ENCODE measurements at places on chromosomes 6 and 20.

DNA sequence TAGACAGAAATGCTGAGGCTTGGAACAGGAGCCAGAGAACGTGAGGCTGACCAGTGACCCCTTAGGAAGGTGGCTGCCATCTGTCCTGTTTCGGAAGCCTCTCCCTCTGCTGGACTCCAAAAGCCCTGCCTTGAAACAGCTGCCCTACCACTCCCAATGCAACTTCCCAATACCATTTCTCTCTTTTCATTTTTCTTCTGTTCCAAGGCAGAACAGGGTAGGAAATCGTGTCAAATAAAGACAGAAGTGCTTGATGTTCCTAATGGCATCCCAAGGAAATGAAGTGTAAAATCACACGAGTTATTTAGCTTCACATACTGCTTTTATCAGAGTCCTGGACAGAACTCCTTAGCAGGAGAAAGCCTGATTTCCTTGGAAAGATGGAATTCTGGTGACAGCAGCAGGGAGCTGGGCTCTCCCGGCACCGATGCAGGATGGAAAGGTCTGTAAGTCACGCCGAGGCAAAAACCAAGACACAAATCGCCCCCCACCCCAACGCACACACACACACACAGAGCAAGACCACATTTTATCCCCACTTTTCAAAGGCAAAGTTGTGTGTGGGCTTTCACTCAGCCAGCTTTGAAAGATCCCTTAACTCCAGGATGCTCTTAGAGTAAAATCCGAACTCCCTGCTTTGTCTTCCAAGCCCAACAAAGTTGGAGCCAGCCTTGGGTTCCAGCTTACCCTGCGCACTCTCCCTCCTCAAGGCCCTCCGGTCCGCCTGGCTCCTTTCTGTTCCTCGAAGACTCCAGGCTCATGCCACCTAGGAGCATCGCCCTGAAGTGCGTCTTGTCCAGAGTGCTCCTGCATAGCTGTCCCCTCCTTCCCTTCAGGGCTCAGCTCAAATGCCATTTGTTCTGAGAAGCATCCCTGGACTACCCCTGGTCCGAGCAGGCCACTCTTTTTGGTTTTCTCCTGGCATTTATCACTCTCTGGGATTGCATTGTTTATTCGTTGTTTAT lies 11.6 kb upstream of the STX16 start:
- DNase-seq = no peak

- no peak for DNase-seq
Observed at GRCh38 chr20:11302436-11302835, 615.3 kb upstream of the BTBD3 start.

- no peak for DNase-seq
Observed at GRCh38 chr6:15573384-15573783, 89.4 kb downstream of the DTNBP1 start.

GRCh38 chr6:33665957-33666356 lies 44.8 kb downstream of the ITPR3 start:
- DNase-seq = no peak

DNA sequence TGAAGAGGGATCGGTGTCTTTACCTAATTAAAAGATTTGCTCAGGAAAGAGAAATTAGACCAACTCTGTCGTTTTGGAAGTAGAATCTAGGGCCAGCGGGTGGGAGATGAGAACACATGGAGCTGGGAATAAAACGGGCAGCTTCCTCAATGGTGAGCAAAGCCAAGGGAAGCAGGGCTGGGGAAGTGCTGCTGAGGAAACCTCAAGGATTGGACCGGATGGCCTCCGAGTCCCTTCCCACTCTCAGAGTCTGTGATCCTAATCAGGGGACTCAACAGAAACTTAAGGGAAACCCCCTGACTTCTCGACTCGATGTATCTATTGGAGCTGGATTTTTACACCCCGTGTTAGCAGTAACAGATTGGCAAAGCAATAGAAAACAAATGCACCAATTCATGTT lies 10.8 kb downstream of the GCNT2 start:
- DNase-seq = no peak

- no peak for DNase-seq
Observed at GRCh38 chr6:108568551-108569305, 8.0 kb downstream of the FOXO3 start.

- no peak for DNase-seq
Observed at GRCh38 chr20:10972219-10972860, 298.5 kb upstream of the JAG1 start.

DNA sequence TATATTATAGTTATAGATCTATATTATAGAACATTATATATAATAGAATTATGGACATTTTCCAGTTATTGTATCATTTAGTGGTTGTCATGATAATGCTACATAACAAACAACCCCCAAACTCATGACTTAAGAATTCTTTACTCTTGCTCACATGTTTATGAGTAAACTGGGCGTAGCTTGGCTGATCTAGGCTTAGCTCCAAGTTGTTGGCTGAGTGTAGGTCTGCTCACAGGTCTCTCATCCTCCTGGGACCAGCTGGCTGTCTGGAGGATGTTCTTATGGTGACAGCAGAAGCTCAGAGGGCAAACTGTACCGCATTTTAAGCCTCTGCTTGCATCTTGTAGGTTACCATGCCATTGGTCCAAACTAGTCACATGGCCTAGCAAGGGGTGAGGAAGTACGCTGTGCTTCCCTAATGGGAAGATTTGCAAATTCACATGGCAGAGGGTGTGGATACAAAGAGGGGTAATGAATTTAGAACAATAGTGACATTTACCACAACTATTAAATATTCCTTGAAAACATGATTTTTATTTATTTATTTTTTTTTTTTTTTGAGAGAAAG lies 34.2 kb downstream of the ARHGAP40 start:
- DNase-seq = peak; percentile 2

Measured in AML-193 (cell line).